OCI-LY7 (cell line): ENCODE measurements at places on chromosomes 7 and 10. TPM values are rescaled to one million over a fixed set of nuclear protein-coding genes. Genes with fewer than 3 reads are reported as not detected.
A peak's percentile ranks its signal among the peaks of the same experiment; 100 is the strongest.

- DNase-seq: no peak
These were observed 18.6 kb downstream of the INA start for GRCh38 chr10:103295374-103296015.

SLC13A1 gene
- total RNA-seq: not detected in 2 replicates

DNA sequence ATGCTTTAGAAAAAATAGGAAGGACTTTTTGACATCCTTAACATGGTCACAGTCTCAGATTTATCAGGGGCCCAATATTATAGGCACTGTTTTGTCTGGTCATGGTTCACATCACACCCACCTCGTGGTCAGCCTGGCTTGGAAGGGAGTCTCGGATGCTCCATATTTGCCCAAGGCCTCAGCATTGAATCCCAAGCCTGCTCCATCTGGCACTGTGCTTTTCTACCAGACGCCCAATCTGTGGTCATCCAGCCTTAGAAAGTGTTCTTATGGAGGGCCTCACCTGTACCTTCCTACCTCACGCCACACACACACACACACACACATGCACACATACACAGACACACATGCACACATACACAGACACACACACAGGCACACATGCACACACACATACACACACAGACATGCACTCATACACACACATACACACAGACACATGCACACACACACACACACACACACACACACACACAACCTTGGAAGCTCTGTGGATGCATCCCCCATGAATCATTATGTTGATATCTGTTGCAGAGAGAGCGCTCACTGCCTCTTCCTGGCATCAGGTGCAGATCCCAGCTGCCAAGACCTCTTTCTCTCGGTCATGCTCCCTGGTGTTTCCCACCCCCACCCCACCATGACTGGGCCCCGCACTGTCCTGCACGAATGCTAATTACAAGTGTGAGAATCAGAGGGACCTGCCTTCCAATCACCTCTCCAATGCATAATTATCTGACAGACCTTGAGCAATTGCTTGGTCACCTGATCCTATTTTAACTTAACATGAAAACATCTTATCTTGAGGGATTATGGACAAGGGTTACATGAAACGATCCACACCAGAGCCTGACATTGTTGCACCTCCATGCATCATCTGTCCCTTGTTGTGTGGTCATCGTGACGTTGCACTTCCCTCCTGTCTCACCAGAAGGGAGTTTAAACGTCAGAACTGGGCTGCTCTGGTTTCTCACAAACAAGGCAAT is 122.7 kb upstream of the TMEM72 start:
- no peak for DNase-seq

- no peak for DNase-seq
These were observed 33.6 kb downstream of the PRF1 start for GRCh38 chr10:70568781-70569495.

PDE6C gene
- 0.13 TPM in 1 of 2 replicates, not detected in the other for total RNA-seq

- DNase-seq: peak; percentile 33
These were observed 24.3 kb upstream of the CPA2 start for GRCh38 chr7:130242198-130243014.

- no peak for DNase-seq
These were observed 7.9 kb upstream of the H2BK1 start for GRCh38 chr7:151218170-151218569.

GRCh38 chr10:32909456-32909855 is 48.6 kb downstream of the ITGB1 start:
- DNase-seq: no peak

MYO3A gene
- not detected in 2 replicates for total RNA-seq

GBX1 gene
- not detected in 2 replicates for total RNA-seq

DNA sequence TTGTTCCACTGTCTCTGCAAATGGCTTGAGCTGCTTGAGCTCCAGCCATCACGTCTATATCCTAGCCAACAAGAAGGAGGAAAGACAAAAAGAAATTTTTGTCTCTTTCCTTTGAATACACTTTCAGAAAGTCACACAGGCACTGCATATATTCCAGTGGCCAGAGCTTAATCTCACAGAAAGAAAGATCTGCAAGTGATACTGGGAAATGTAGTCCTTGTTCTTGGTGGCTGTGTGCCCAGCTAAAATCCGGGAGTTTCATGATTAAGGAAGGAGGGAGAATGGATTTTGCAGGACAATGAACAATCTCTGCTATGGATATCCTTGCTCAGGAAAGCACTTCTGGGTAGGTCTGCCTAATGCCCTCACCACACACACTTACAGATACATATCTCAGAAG is 19.5 kb upstream of the DLG5 start:
- DNase-seq: no peak

DNA sequence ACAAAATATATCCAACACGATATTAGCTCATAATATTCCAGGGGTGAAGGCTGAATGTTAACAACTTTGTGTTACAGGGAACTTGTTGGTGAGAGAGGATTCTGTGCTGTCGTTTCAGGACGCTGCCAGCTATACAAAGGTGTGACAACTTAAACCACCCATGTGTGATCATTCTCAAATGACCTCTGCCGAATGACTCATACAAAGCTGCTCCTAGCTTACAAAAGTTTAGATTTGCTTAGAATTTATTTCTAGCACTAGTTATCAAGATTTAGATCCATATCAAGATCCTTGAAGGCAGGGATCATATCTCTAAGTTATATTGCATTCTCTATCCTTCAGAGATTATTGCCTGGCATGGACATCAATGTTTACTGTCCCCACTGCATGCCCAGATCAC is 65.3 kb downstream of the COBL start:
- DNase-seq: no peak

CCDC136 gene
- total RNA-seq: 33.5 and 38.7 TPM in 2 replicates

- DNase-seq: no peak
These were observed 7.3 kb downstream of the RARRES2 start for GRCh38 chr7:150334108-150334507.

DNA sequence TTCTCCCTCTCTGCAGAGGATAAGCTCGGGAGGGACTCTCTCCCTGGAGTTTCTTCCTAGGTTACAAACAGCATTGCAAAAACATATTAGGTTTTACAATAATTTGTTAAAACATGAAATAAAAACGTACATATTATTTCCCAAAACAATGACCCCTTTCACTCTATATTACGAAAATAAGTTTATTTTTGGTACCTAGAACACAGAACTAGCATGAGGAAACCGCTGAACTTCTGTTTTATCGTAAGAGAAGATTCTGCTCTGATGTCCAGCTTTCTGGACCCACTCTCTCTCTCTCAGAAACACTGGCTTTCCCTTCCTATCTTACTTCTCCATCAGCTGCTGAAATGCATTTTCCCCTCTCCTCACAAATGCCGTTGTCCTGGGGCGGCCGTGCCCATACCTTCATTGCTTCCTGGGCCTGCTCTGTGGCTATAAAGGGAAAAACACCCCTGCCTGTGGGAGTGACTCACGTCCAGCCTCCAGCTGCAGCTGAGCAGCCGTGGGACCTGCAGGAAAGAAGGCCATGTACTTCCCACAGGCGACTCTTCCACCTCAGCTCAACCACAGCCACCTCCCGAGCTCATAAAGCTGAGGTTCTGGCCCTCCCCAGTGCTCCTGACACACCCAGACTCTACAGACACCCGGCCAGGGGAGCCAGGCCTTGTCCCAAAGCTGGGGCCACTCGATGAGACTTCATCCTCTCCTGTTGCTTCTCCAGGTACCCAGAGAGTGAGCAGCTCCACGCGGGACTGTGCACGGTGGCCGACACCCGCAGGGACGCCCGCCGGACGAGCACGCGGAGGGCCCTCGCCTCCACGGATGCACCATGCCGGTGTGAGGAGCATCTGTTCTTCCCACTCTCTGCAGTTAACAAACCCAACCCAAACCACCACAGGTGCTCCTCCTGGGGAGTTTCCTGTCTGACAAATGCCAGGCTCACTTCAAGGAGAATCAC is 3.1 kb downstream of the GPER1 start:
- DNase-seq: no peak

LEP gene
- total RNA-seq: not detected in 2 replicates

CALN1 gene
- total RNA-seq: not detected in 2 replicates

ATOH7 gene
- 0.21 TPM in 1 of 2 replicates, not detected in the other for total RNA-seq

SPDYE16 gene
- 0.20 and 0.21 TPM in 2 replicates for total RNA-seq

RBM48 gene
- 15.1 and 15.7 TPM in 2 replicates for total RNA-seq

GRCh38 chr7:137501562-137501961 is 158.0 kb upstream of the PTN start:
- no peak for DNase-seq
